LNCaP clone FGC (cell line): ENCODE measurements at places on chromosomes 6 and 20.

DNA sequence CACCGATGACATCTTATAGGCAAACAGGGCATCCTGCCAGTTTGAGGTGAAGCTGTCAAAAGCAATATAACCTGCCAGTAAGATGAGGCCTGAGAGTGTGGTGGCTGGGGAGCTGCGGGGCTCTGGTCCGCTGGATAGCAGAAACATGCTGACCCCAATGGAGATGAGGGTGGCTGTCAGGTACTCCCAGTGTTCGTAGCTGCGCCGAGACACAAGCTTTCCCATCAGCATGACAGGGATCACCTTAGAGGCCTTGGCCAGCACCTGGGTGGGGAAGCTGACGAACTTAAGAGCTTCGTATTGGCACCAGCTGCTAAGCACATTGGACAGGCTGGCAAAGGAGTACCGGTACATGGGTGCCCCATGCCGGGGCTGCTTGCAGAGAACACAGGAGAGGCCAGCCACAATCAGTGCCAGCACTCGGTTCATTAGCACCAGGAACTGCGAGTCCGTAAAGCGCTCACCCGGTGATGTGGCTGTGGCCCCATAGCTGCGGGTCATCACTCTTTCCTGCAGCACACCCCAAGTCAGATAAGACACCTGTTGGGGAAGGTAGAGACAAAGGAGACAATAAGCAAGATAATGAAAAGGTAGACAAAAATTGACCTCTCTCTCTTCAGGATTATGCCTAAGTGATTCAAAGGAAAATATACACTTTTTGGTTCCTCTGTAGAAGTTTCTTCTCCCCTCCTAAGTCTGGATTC lies 2.1 kb downstream of the SLC35B2 start:
- DNase-seq: no peak

DNA sequence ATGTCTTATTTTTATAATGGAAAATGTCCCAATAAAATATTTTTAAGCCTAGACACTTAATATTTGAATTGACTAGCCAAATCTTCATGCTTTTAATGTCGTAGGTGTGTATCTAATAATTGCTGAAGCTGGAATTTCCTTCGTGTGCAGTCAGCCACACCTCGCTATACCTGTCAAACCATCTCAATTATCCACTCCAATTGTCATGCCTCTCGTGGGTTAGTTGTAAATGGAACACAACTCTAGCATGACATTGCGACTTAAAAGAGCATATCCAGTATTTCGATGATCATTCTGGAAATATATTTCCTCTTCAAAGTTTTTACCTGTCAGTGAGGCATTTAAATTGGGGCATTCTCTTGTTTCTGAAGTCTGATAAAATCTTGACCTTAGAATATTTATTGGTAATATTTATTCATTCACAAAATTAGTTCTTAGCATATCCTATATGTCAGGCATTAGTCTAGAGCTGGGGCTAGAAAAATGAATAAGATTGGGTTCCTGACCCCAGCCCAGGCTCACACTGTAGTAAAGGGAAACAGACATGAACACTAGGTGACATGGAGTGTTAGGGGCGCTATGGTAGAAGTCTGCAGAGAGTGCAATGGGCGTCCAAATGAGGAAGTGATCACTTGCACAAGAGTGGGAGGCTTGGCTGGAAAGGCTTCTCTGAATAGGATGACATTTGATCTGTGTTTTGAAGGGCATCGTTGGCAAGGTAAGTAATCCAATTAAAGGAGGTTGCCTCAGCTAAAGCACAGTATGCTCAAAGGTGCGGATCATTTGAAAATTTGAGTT lies 11.0 kb upstream of the CFAP206 start:
- no peak for DNase-seq

DNA sequence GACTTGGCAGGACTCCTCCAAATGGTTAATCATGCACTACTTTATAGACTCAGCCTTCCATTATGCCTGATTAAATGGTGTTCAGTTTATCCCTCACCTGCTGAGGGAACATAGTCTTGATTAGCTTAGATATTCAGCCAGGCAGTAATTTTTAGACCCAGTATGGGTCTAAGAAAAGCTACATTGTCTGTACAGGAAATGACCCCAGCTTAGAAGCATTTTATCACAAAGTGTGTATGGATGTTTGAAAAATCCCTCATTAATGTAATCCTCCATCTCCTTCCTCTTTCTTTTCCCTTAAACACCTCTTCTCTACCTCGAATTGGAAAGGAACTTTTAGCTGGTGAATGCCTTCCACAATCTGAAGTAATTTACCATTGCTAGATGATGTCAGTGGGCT lies 252.2 kb upstream of the BMP2 start:
- DNase-seq: no peak

DNA sequence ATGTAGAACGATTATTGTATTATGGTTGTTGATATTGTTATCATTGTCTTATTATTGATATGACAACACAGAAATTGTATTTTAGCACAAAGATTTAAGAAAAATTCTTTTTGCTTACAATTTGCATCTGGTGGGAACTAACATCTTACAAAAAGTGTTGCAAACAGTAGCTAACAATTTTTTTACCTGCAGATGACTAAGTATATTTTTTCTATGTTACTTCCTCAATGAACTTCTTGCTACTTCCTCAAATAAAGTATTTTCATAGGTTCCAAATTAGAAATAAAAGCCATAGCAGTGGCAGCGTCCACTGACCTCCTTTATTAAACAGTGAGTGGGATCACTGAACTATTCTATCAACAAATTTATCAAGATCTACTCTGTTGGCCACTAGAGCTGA lies 847.0 kb downstream of the PHF3 start:
- no peak for DNase-seq

GRCh38 chr20:45470937-45471336 lies 1.4 kb downstream of the WFDC2 start:
- no peak for DNase-seq

- no peak for DNase-seq
Observed at GRCh38 chr6:1379017-1379787, 10.2 kb upstream of the FOXF2 start.

DNA sequence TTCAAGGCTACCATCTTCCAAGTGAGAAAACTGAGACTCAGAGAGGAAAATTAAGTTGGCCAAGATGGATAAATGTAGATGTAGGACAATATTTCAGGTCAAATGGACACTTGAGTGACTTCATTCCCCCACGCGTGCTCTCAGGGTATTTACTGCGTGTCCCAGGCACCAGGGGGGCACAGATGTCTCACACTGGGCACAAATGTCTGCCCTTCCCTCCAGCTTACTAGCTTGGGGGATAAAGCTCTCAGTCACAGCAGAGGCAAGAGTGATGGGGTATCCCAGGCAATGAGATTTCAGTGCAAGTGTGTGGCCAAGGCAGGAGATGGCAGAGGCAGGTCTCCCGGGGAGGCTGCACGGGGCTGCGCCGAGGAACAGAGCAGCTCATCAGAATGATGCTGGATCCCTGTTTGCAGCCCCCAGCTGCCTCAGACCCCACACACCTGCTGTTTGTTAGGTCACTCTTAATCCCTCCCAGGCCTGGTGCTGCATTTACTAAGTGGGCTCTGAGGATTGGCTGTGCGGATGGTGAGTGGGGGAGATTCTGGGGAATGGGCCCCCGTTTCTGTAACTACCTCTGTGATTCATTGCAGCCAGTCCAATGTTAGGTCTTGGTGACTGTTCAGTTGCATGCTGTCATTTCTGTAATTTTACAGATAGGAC lies 44.1 kb downstream of the PTK7 start:
- DNase-seq: no peak

- no peak for DNase-seq
Observed at GRCh38 chr6:45513843-45514242, 136.1 kb upstream of the SUPT3H start.

DNA sequence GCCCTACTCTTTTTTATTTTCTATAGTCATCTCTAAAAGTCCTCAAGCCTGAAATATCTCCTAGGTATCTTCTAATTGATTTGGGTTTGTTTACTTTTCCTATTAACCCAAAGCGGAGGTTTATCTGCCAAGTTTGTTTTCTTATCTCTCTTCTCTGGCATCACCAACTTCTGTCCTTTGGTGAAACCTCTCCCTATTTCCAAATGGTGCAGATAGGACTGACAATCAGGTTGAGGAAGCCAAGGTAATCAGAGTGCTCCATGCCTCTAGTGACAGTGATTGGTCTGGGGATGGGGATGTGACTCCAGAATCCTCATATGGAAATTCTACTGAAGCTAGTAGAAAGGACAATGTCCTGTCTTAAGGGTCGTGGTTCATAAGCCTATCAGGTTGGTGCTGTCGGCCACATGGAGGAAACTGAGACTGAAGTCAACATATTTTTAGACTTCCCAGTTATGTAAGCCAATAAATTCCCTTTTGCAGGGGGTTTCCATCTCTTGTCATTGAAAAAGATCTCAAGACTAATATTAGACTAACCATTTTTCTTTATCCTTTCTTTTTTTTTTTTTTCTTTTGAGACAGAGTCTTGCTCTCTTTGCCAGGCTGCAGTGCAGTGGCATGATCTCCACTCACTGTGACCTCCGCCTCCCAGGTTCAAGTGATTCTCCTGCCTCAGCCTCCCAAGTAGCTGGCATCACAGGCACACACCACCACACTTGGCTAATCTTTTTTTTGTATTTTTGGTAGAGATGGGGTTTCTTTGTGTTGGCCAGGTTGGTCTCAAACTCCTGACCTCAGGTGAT lies 28.0 kb downstream of the KIF6 start:
- no peak for DNase-seq

DNA sequence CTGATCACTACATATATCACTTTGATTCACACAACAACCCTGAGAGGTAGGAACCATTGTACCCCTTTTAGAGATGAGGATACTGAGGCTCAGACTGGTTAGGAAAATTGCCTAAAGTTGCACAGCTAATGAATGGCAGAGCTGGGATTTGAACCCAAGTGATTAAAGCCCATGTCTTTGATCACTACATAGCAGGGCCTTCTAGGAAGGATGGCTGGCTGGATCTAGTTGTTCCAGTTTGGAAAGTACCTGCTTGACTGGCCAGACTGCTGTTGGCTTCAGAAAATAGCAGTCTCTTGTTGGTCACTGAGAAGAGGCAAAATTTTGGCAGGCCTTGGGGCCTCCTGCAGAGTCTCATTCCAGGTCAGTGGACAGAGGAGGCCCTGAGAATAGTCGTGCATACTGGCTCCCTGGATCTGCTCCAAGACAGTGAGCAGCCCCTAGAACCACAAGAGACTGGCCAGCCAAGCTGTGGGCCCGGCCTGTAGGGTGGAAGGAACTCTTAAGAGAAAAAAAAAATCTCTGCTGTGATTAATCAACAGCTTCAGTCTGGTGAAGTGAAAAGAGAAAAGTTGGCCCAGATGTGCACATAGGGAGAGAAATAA lies 17.5 kb downstream of the PPARD start:
- peak; percentile 82 for DNase-seq

DNA sequence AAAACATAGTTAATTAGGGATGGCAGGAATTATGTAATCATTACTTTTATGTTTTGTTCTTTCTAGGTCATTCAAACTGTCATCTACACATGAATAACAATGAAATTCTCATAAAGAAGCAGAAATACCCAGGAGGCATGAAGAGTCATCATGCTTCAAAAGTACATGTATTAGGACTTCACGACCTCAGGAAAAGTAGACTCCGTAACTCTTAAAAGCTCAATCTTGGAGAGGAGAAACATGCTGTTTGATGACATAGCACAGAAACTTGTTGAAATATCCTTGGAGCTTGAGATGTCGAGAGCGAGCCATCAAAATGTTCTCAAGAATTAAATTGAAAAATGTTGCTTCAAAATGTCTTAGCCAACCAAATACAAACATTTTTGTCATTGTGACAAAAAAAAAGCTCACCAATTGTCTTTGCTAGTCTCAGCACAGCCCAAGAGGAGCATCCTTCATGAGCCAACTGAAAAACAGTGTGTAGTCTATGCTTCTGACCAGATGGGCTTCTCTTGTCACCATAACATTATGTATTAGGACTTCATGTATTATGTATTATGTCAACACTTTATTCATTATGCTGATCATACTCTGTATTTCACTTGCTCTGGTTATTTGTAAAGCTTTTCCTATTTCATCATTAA lies 28.2 kb upstream of the ANKEF1 start:
- DNase-seq: no peak

DNA sequence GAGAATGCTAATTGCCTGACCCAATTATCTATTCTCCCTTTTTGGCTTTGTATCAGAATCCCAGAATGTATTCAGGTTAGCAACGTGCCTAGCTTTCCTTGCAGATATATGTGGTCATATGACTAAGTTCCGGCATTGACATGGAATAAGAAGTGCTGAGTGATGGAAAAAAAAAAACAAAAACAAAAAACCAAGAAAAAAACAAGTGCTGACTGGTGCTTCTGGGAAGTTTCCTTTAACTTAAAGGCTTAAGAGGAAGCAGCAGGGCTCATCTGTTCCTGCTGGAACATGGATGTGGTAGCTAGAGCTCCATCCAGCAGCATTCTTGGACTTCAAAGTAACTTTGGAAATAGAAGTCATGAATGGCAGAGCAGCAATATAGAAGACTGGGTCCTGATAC lies 10.4 kb upstream of the RPF2 start:
- DNase-seq: no peak

- no peak for DNase-seq
Observed at GRCh38 chr6:149935668-149936067, 6.1 kb upstream of the ULBP2 start.

DNA sequence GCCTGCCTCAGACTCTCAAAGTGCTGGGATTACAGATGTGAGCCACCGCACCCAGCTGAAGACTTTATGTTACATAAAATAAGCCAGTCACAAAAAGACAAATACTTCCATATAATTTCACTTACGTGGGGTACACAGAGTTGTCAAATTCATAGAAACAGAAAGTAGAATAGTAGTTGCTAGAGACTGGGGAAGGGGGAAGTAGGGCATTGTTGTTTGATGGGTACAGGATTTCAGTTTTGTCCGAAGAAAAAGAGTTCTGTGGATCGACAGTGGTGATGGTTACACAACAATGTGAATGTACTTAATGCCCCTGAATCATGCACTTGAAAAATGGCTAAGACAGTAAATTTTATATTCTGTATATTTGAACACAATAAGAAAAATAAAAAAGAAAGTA lies 41.6 kb upstream of the ANKEF1 start:
- DNase-seq: no peak

DNA sequence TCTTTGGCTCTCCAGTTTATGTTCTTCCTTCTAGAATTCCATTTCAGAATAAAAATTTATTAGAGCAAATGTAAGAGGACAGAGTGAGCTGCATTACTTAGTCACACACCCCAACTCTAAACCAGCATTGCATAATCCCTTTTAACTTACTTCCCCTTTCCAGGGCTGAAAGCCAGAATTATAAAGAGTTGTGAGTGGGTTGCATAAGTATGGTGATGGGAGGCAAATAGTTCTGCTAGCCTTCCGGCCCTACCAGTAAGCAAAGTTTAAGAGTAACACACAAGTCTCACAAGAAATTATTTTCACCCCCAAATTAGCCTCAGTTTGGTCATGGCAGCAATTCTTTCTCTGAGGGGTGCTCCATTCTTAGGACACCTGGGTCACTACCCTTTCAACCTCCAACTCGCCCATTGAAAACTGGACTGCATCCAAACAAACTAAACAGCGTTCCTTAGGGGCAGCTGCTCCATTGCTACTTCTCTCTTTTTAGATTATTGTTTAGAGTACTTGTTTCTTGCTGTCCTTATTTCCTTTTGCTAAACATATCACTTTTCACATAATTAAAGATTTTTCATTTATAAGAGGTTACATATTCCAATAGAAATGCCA lies 1.6 kb downstream of the KIAA0408 start:
- DNase-seq: no peak

- no peak for DNase-seq
Observed at GRCh38 chr6:156658966-156659821, 118.0 kb upstream of the ARID1B start.

GRCh38 chr6:53316142-53316541 lies 32.6 kb downstream of the ELOVL5 start:
- no peak for DNase-seq
